Activated CD4-positive, alpha-beta T cell treated with anti-CD3 and anti-CD28 coated beads, Interleukin-2, amount 10 ng/mL, durations not matched to agents 7 days and 5 days (primary cell): ENCODE measurements at places on chromosomes 12 and 14. TPM values are rescaled to one million over a fixed set of nuclear protein-coding genes. Genes with fewer than 3 reads are reported as not detected.

The P2RX2 gene
- total RNA-seq = not detected

The TSPAN9 gene
- not detected for total RNA-seq

The DAO gene
- total RNA-seq = not detected

The MAP3K9 gene
- 4.8 TPM for total RNA-seq

The SRRM4 gene
- total RNA-seq = not detected

The GALNT4 gene
- 13.3 TPM for total RNA-seq

The SALL2 gene
- total RNA-seq = 1.9 TPM

The TMEM132C gene
- total RNA-seq = not detected

The AKAP3 gene
- 2.6 TPM for total RNA-seq

The DPY19L2 gene
- total RNA-seq = 0.27 TPM

The ADGRD1 gene
- 0.05 TPM for total RNA-seq

The LPAR5 gene
- total RNA-seq = 6.6 TPM
